Astrocyte of the spinal cord (primary cell): ENCODE measurements at places on chromosomes 5 and 9.

DNA sequence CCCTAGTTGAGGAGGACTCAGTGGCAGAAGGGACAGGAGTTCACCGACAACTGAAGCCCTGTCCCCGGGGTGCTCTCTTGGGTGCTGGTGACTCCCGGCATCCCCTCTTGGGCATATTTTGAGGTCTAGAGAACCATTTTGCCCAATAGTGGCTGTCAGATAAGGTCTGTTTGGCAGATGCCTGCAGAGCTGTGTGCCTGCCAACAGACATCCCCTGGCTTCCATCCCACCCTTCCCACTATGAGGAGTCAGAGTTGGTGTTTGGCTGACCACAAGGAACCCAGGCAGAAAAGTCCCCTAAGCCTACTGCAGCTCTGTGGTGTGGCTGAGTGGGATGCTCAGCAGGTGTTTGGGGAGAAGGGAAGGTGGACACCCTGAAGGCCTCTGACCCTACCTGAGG lies 207.0 kb downstream of the AUH start:
- no peak for DNase-seq

DNA sequence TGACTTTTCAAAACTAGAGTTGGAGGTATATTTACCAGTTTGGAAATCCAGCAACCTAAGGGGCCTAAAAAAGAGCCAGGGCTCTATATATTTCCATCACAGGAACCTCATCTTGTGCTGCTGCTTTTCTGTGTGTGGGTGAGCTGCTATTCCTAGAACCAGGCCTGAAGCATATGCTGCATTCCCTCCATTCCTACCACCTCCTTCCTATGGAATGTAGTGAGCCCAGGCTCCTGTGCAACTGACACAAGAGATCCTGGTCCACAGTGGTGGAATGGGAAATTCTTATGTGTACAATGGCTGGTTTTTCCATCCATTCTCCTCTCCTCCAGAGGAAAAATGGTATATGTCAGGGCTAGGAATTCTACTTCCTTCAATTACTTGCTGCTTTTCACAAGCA lies 39.1 kb downstream of the SPEF2 start:
- DNase-seq, result no peak

GRCh38 chr5:171102877-171103610 lies 206.0 kb upstream of the TLX3 start:
- DNase-seq, result no peak

- DNase-seq, result no peak
Measured at GRCh38 chr5:132689513-132689912, 15.7 kb downstream of the IL4 start.

DNA sequence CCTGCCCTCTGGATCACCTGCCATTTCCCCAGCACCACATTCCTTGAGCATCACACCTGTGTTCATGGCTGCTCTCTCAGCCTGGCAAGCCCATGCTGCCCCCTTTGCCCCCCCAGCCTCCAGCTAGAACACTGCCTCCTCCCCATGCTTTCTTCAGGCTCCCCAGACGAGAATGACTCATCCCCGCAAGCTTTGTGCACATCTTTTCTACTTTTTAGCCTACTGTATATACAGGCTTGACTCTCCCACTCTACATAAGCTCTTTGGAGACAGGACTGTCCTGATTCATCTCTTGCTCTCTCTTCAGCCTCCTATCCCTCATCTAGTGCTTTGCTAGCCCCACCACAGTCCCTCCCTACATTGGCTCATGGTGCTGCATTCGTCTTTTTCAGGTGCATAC lies 19.9 kb upstream of the GLIPR2 start:
- no peak for DNase-seq

- peak; percentile 95 for DNase-seq
Measured at GRCh38 chr9:127923771-127924170, 6.8 kb downstream of the PIP5KL1 start.

DNA sequence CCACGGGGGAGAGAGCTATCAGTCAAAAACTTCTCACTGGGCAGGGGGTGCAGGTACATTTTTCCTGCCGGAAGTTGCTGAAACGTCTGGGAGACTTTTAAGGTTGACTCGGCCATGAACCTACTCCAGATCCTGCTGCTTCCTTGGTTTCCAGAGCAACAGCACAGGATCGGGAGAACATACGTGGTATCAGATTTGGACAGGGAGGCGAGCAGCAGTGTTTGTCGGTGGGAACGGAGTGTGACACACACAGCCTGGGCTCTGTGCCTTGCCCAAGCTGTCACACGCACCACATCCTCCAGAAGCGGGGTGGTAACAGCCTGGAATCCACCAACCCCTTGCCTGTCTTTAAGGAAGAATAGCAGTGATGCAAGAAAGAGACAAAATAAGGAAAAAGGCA lies 276.5 kb downstream of the SLIT3 start:
- no peak for DNase-seq

DNA sequence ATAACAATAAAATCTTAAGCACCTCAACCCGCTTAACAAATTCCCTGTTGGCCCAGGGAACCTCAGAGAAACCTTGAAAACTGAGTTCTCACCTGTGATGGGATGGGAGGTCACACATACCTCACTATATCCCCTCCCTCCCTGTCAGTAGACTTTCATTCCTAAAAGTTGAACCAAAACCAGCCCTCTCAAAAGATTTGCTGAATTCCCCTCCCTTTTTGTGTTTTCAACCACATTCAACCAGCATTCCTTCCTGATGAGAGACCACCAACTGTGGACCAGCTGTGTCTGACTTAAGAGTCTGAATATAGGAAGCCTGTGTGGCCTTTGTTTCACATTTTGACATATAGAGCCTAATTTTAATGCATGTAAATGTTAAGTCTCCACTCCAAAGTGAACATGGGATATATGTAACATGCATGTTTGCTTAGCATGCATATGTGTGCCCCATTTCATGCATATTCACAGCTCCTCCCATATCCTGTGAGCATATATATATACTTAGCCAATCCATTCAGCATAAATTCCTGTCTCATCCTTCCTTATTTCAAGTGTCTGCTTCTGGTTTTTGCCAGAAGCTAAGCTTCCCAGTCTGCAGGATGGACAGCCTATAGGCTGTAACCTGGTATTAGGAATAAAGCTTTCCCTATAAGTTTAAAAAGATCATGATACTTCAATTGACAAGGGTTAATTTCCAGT lies 604.6 kb downstream of the PTPRD start:
- DNase-seq, result peak; percentile 7

- no peak for DNase-seq
Measured at GRCh38 chr5:120901199-120901598, 437.1 kb downstream of the PRR16 start.

DNA sequence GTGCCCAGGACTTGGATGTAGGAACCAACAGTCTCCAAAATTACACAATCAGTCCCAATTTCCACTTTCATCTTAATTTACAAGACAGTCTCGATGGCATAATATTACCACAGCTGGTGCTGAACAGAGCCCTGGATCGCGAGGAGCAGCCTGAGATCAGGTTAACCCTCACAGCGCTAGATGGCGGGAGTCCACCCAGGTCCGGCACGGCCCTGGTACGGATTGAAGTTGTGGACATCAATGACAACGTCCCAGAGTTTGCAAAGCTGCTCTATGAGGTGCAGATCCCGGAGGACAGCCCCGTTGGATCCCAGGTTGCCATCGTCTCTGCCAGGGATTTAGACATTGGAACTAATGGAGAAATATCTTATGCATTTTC lies 837 bp downstream of the PCDHB2 start:
- no peak for DNase-seq

DNA sequence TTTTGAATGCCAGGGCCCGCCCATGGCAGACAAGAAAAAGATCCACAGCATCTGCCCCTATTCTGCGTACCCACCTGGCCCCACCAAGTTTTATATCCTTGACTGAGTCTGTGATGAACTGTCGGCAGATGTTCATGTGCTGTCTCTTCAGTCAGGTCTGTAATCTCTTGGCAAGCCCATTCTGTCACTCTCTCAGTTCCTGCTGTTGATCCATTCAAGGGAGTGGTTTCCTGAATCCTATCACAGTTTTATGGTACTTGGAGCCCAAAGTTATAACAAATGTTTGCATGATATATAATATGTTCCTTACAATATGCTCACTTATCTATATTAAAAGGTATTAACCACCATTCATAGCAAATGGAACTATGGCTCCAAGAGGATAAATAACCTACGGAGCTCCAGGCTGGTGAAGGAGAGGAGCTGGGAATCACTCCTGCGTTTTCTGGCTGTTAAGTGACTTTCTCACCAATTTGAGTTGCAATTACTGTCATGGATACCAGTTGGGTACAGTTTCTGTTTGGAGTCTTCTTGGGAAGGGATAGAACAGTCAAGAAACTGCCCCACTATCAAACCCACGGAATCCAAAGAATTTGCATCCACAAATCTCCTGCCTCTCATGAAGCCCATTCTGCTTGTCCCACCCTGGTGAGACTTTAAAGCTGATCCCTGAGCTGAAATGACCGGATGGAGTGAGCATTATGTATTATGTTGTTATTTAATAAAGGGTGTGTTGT lies 103.4 kb upstream of the SPRY4 start:
- no peak for DNase-seq

GRCh38 chr5:77849308-77849900 lies 73.3 kb upstream of the TBCA start:
- DNase-seq, result no peak

- DNase-seq, result peak; percentile 40
Measured at GRCh38 chr5:37838152-37838932, 1.5 kb downstream of the GDNF start.

- DNase-seq, result no peak
Measured at GRCh38 chr5:74943905-74944304, 77.7 kb upstream of the FAM169A start.

DNA sequence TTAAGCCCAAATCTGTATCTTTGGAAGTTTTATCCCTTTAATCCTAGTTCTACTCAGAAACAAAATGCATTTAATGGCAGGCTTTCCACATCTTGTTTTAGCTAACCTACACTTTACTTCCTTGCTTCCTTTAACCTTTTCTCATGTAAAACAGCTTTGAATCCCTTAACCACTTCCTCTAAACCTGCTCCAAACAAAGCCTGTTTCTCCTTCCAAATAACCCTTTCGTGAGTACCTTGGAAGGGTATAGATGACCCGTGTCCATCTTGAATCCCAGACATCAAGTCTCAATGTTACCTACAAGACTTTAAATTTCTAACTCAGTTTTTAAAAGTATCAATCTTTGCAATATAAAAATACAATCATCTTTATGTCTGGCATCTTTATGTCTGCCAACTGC lies 78.4 kb downstream of the DROSHA start:
- DNase-seq, result no peak
